Right renal pelvis (tissue), 4 donors: ENCODE measurements at places on chromosomes 4 and X. TPM values are rescaled to one million over a fixed set of nuclear protein-coding genes. Genes with fewer than 3 reads are reported as not detected.

Gene UBL4A
- polyA plus RNA-seq = 28.7 TPM

Gene TREX2
- polyA plus RNA-seq = 0.37 TPM

Gene NALF2
- 0.57 TPM for polyA plus RNA-seq

Gene EGFL6
- polyA plus RNA-seq = 29.5 TPM
